Stimulated activated CD8-positive, alpha-beta memory T cell treated with anti-CD3 and anti-CD28 coated beads, Interleukin-2, amount 100 ng/mL, for 1 hour (primary cell): ENCODE measurements at places on chromosomes 7 and 10.

DNA sequence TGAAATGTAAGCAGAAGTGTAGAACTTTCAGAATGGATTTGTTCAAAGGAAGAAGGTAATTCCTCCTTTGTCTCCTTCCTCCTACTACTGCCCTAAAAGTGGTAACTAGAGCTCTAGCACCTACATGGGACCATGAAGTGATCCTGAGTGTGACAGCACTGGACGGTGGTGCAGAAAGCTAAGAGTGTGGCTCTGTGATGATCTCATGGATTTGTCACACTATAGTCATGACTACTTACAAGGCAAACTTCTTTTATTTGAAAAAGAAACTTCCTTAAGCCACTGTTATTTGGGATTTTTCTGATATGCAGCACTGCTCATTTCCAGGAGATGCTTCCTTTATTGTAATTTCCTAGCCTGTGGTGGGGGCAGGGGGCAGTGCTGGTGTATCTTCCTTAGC lies 5.8 kb upstream of the FHIP2A start:
- no peak for DNase-seq

DNA sequence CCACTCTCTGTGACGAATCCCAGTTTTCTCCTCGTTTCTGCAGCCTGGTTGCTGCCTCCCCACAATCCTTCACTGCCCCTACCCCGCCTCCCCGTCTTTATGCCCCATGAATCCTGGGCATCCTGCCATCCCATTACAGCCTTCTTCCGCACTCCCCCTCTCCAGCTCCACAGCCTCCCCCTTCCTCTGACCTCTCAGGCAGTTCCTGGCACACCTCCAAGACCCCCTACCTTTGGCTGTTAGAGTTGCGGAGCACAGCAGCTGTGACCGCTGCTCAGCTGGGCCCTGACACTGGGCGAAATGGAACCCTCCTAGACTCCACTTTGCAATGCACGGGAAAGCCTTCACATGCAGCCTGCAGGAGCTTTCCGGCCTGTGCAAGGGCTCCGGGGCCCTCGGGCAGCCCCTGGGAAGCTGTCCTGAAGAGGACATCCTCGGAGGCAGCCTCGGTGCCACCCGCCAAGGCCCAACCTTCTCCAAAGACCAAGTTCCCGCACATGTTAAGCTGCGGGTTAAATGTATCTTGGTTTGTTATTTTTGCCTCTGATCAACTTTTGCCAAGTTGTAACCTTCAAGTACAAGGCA lies 400.7 kb upstream of the MKI67 start:
- no peak for DNase-seq

- no peak for DNase-seq
Observed at GRCh38 chr7:18228686-18229085, 201.0 kb upstream of the PRPS1L1 start.

DNA sequence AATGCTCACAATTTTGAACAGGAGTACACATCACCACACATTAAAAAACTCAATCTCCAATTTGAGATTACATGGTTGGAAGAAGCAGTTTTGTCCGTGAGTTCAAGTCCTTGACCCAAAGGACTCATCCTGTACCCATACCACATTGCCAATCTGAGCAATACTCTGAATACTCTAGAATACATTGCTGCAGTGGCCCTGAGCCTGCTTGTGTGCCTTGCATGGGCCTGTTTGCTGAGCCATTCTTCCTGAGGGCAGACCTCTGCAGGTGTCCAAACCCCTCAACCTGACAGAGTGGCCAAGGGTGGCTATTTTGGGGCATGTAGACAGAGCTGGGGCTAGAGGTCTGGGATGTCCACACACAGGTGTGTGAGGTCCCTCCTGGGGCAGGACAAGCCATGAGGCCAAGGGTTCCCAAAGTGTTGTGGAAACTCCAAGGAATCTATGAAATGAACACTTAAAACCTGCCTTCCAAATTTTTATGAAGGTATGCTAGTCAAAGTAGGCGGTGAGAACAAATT lies 15.5 kb downstream of the AGMO start:
- no peak for DNase-seq

- no peak for DNase-seq
Observed at GRCh38 chr7:134992626-134993179, 6.4 kb downstream of the AGBL3 start.

- no peak for DNase-seq
Observed at GRCh38 chr10:13668126-13668525, 81.4 kb downstream of the PRPF18 start.

DNA sequence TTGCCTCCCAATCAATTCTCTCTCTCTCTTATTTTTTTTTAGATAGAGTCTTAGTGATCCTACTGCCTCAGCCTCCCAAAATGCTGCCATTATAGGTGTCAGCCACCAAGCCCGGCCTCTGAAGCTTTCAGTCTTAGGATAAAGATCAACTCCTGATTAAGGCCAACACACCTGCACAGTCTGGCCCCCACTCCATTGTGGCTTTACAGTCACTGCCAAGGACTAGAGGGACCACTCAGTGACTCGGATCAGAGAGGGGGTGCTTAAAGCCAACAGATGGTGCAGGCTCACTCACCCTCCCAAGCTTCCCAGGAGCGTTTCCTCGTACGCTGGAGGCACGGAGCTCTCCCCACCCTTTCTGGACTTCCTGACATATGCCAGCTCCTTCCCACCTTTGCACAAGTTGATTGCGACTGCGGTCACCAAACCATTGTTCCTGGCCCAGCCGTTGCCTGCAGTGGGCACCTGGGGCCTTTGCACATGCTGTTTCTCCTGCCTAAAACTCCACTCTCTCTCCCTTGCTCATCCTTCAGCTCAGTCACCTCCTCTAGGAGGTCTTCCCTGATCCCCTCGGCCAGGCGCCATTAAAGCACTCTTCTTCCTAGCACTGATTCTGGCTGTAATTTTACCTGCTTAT lies 1.7 kb upstream of the CDH23 start:
- no peak for DNase-seq

DNA sequence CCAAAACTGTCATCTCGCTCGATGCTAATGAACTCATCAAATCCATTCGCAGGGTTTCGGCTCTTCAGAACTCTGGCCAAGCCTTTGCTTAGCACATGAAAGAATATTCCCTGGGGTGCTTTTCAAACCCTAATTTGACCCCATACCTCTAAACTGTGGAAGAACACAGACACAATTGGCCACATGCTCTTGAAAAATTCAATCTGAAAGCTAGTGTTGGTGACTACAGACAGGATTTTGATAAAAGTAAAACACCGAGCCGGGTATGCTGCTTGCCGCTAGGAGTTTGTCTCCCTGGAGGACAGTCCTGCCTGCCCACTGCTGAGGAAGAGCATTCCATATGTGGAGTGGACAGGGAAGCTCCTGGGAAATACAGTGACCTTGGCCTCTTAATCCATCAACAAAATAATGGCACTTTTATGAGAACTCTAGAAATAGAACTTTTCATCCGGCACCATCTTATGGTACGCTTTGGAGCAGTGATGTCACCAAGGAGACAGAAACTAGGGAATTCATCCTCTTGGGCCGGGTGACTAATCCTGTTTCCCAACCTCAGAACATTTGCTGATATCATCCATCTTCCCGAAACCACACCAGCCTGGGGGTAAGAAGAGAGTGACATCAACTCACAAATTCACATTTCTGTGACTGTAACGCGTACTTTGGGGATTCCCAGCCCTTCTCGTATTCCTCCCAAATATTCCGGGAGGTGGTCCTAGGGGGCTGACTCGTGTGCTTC lies 34.2 kb downstream of the MTURN start:
- DNase-seq: no peak

DNA sequence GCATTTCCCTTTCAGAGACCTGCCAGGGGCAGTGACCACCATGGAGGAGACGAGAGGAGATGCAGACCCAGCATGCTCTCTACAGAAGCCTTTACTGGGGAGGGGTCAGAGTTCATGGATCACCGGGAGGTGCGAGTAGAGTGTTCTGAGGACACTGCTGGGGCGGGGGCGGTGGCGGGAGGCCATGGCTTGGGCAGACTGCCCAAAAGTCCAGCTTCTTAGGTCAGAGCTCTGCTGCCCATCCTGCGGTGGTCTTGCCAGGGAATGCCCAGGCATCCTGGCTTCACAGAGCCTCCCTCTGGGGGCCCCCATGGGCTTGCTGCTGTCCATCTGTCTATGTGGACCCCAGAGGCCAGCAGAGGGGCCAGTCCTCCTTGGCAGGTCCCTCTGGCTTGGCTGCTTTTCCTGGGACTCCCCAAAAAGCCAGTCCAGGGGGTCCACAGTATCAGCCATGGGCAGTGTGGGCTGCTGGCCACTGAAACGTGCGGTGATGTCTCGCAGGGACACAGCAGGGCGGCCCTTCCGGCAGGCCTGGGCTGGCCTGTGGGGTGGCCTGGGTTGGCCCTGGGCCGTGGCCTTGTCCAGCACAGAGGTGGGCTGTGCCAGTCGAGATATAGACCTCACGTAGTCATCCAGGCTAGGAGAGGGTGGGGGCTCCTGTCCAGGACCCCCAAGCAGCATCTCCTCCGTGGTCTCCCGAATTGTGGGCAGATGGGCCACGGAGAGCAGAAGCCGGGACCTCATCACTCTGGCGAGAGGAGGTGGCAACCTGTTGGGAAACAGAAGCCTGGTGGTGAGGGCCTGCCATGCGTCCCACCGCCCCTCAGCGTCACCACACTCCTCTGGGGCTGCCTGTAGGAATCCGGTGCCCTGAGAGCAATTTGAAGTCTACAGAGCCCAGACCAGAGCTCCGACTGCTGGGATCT lies 1.1 kb downstream of the DEPP1 start:
- DNase-seq: no peak

DNA sequence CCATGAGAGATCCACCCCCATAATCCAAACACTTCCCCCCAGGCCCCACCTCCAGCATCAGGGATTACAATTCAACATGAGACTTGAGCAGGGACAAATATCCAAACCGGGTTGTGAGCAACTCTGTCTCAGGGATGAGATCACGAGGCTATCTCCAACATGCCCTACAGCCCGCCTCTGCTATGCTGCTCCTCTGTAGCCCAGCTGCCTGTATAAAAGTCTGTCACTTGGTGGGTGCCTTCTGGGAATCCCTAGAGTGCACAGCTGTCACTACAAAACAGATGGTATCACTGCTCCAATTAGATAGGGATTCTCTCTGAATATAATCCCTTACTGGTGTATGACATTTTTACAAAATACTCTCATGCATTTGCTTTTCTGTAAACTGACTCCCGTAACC lies 114.9 kb upstream of the NANOS1 start:
- no peak for DNase-seq

DNA sequence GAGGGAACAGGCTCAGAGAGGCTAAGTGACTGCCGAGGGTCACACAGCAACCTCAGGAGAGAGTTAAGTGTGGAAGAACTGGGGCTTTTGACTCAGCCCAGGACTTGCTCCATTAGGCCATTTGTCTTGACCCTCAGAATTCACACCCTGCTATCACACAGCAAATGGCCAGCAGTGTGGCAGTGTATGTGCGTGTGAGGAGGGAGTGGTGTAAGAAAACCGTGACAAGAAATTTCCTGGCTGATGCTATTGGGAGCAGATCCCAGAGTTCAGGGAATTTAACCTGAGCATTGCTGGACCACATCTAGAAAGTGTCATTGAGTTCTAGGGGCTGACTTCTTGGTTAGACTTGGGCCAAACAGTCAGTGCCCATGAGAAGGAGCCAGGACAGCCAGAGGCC lies 18.4 kb downstream of the VWA2 start:
- DNase-seq: no peak

- no peak for DNase-seq
Observed at GRCh38 chr7:113292105-113292504, 173.8 kb upstream of the SMIM30 start.

DNA sequence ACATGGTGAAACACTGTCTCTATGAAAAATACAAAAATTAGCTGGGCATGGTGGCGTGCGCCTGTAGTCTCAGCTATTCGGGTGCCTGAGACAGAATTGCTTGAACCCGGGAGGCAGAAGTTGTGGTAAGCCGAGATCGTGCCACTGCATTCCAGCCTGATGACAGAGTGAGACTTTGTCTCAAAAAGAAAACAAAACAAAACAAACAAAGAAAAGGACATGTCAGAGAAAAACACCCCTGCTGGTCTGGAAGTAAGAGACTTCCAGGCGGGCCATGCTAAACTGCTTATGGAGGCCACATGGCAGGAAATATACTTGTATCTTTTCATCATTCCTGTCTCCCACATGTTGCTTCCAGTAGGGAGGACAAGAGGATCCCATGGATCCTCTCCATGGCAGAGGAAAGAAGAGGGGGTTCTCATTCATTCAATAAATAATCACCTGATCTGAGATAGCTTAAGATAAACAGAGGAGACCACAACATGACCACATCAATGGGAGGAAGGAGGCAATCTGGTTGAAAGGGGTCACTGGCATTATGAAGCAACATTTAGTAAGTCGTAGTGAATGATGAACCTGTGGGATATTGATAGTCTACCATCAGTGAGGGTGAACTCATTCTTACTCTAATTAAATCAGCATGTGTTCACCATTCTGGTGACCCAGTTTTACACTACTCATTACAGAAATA lies 60.5 kb upstream of the ZNF138 start:
- no peak for DNase-seq

DNA sequence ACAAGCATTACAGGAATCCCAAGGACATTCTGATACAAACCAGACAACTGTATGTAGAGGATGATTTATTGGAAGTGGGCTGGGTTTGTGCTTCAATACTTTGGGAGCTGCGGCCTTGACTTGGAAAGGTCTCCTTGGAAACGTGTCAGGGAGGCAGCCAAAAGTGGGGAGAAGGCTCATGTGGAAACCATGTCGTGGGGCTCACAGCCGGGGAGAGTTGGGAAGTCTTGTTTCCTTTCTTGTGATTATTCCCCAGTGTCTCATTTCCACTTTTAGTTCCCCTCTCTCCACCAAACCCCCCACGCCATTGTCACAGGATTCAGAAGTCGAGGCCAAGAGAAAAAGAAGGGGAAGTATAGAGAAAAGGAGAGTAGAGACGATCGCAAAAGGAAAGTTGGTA lies 53.9 kb upstream of the SFMBT2 start:
- DNase-seq: no peak

- DNase-seq: no peak
Observed at GRCh38 chr10:9097206-9097990, 1042.9 kb downstream of the GATA3 start.

DNA sequence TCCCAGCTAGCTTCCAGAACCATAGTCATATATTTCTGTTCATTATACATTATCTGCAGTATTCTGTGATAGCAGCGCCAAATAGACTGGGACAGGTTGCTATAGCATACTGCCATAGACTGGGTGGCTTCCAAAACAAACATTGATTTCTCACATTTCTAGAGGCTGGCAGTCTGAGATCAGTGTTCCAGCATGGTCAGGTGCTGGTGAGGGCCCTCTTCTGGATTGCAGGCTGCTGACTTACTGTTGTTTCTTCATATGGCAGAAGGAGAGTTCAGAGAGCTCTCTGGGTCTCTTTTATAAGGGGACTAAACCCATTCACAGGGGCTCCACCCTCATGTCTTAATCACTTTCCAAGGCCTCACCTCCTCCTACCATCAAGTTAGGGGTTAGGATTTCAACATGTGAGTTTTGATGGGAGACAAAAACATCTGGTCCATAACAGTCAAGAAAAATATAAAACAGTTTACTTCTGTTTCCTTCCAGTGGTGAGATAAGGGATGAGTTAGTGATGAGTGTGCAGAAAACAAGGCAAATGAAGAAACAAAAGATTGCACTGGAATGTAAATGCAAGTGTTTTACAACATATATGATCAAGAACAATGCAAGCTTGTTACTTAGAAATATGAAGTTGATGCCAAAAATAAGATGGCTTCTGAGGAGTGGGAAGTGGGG lies 399.0 kb upstream of the C7orf33 start:
- no peak for DNase-seq

- no peak for DNase-seq
Observed at GRCh38 chr7:141317033-141317585, 234.1 kb upstream of the AGK start.

GRCh38 chr7:40437936-40438634 lies 303.3 kb downstream of the SUGCT start:
- no peak for DNase-seq
